ENCODE measurements at places on chromosomes 1 and 21.

GRCh38 chr1:244183037-244183436 lies 132.0 kb downstream of the ZBTB18 start:
- DNase-seq, result no peak

DNA sequence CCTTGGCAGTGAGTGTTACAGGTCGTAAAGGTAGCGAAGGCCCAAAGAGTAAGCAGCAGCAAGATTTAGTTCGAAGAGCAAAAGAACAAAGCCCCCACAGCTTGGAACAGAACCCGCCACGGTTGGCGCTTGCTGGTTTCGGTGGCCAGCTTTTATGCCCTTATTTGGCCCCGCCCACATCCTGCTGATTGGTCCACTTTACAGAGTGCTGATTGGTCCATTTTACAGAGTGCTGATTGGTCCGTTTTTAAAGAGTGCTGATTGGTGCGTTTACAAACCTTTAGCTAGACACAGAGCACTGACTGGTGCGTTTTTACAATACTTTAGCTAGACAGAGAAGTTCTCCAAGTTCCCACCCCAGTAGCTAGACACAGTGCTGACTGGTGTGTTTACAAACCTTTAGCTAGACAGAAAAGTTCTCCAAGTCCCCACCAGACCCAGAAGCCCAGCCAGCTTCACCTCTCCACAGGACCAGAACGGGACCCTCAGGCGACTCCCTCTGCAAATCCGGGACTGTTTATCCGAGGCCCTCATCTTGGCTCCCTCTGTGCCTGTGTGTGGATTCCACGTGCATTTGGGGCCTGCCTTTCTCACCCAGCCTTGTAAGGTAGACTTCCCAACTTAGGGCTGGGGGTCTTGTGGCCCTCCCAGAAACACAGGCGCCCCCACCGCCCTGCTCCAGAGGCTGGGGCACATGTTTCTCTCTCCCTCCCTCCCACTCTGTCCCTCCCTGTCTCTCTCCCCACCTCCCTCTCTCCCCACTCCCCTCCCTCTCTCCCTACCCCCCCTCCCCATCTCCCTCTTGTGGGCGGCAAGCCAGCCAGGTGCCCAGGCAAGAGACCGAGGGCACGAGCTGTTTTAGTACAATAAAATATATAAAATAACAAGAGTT lies 12.6 kb downstream of the FTCD start:
- no peak for DNase-seq

- DNase-seq, result peak; percentile 77
These were observed 91.6 kb upstream of the TTC39A start for GRCh38 chr1:51421964-51422363.

DNA sequence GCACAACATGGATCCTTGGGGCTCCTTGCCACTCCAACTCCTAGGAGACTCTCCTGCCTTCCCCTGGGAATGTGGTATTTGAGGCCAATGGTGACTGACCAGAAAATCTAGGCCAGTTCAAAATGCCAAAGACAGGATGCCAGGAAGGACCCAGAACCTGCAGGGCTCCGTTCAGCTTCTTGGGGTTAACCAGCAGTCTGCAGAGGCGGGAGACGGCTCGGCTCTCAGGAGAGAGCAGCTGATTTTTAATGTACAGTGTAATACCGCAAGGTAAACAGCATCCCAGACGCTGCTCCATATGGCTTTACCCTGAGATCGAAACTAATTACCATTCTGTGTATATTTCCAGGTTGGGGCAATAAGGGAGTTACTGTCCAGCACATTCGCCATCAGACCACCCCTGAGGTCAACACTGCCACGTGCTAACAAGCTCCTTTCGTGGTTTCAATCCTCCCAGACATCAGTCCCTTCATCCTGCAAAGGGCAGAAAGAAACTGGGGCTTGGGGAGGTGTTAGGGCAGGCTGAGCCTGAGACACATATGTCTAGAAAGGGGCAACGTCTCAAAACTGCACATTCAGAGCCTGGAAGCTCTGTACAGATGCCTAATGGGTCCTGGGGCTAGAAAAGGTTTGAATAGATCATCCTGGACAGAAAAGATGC lies 16.7 kb downstream of the ITPKB start:
- DNase-seq, result no peak

DNA sequence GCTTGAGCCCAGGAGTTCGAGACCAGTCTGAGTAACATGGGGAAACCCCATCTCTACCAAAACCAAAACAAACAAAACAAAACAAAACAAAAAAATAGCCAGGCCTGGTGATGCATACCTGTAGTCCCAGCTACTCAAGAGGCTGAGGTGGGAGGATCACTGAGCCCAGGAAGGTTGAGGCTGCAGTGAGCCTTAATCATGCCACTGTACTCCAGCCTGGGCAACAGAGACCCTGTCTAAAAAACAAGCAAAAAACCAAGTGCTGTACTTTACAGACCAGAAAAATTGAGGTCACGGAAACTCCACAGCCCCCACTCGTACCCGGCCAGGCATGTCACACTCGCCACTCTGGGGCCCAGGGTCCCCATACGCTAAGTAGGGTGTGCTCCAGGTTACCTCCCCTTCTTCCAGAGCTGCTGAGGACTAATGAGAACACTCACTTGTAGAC lies 22.9 kb downstream of the ATP2B4 start:
- DNase-seq, result no peak

- DNase-seq, result no peak
These were observed 1443.7 kb downstream of the MRPL39 start for GRCh38 chr21:24163539-24163938.

DNA sequence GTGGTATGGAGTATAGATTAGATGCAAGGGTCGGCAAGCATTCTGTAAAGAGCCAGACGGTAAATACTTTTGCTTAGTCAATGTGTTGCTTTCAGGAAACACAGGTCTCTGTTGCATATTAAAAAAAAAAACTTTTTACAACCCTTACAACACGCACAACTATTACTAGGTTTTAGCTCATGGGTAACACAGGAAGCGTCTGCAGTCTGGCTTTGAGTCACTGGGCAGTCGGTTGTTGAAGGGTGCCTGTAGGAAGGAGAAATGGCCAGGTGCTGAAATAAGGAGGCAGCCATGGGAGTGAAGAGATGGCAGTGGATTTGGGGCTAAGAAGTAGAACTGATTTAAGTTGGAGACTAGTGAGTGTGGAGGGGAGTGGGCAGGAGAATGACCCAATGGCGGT lies 192.1 kb downstream of the KCNJ6 start:
- no peak for DNase-seq

DNA sequence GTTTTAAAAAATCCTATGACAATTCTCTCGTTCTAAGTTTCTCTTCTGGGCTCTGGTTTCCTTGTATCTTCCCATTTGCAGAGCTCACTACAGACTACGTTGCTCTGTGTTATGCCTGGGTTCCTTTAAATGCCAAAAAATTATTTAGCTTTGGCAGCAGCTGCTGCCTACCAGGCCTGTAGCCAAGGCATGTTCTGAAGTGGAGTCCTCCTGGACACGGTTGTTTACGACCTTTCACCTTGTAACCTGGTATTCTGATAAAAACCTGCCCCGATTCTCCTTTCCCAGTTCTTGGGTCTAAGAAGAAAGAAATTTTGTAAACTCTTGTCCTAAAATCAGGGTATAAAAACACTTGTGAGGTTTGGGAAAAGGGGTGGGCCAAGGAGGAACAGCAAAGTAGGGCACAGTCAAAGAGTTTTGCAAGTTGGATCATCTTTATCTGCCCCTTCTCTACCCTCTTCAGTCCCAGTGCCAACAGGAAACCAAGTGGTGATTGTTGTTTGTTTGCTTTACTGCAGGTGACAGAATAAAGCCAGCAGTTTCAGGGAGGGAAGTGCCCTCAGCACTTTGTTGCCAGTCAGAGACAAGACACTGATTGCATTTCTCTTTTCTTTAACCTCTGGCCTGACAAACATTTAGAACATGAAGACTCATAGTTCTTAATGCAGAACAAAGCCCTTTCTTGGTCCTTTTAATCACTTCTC lies 3.1 kb upstream of the TXNIP start:
- no peak for DNase-seq

DNA sequence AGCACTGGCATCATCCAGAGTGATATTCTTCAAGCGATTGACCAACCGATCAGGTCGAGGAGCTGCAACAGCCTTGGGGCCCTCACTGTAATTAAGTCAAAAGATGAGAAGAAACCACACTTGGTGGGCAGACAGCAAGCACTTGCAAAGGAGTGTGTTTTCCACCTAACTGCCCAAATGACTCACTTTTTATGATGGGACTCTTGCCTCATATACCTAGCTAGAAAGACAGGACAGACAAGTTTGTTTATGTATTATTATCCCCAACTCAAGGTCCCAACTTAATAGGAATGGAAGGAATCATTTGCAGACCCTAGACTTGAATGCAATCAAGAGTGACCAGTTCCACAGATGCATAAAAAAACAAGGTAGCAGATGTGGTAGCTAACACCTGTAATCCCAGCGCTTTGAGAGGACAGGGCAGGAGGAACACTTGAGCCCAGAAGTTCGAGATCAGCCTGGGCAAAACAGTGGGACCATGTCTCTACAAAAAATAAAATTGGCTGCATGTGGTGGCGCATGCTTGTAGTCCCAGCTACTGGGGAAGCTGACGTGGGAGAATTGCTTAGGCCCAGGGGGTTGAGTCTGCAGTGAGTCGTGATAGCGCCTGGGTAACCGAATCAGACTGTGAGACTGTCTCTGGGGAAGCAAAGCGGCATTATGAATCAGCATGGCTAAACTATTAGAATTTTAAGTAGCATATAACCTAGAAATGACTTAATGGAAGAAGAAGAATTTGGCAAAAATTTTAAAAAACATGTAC lies 2.3 kb upstream of the NRAS start:
- DNase-seq, result no peak

DNA sequence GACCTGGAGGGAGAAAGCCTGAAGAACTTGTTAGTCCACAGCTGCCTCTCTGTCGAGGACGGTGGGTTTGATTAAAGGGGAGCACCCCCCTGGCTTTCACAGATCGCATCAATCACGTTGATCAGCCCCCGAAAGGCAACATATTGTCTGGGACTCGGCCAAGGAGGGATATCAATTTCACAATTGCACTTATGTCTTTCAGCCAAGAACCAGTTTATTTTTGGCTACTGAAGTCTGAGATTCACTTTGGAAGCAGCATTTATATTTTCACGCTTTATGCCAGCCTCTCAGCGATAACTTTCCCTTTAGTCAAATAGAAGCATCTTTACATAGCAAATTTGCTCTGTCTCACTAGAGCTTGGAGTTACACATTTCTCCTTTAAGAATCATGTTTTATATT lies 253.2 kb upstream of the RRP15 start:
- DNase-seq, result no peak

DNA sequence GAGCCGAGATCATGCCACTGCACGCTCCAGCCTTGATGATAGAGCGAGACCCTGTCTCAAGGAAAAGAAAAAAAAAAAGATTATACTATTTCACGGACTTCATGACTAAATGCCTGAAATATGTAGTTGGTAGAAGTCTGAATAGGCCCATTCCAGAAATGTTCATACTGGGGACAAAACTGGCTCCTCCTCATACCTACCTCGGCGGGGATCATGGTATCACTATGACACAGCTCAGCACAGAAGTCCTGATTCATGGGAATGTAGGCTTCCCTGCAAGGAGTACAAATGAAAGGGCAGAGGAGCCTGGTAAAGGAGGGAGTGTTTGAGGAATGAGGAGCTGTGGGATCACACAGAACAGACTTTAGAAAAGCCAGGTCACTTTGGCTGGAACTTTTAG lies 5.0 kb downstream of the SPATA46 start:
- DNase-seq, result no peak

DNA sequence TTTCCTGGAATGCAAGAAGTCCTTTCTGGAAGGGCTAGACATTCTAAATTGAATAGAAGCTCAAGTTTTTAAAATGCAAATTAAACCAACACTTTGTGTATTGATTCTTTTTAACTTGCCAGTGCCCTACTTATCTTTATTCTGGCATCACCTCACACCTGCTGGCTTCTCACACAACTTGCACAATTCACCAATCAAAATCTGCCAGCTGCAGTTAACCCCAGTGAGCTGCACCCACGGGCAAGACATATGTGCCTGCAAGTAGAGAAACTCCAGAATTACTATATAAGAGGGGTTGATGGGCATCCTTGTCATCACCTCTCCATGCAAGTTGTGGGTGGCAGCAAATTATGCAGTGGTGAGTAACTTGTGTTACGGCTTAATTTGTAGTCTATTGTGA lies 11.7 kb upstream of the PLPPR4 start:
- no peak for DNase-seq

GRCh38 chr1:203693721-203694120 lies 67.1 kb downstream of the ATP2B4 start:
- no peak for DNase-seq

DNA sequence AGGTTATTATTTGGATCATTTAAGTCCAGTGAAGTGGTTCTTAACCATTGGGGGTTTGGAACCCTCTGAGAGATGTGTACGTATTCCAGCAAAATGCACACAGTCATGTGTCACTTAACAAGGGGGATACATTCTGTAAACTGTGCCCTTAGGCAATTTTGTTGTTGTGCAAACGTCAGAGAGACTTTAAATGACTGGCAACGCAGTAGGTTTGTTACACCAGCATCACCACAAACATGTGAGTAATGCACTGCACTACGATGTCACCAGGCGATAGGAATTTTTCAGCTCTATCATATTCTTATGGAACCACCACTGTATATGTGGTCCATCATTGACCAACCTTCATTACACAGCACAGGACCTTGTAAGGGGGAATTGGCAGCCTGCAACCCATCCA lies 11.9 kb downstream of the AHCYL1 start:
- DNase-seq, result no peak

- no peak for DNase-seq
These were observed 242.1 kb downstream of the SLC45A1 start for GRCh38 chr1:8560035-8560434.

- DNase-seq, result no peak
These were observed 54.0 kb downstream of the PGBD5 start for GRCh38 chr1:230371923-230372703.

DNA sequence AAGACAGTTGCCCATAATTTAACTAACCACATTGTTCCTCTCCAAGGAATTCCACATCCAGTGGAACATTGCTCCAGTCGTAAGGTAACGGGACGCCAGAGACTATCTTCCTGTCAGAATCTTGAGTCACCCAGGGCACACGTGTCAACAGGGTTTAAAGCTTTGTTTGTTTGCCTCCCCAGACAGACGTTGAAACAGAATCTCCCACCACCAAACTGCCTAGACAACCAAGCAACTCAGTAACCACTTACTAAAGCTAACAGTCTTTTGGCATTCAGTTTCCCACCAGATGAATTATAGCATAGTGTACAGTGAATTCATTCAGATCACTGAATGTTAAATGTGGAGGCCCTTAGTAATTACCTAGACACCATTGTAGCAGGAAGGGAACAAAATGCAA lies 439.5 kb downstream of the PLPP3 start:
- DNase-seq, result no peak

- DNase-seq, result no peak
These were observed 84.7 kb upstream of the IRF2BP2 start for GRCh38 chr1:234694661-234695060.

GRCh38 chr1:62269851-62270495 lies 49.3 kb downstream of the KANK4 start:
- DNase-seq, result no peak
